ENCODE measurements at places on chromosomes 2 and 18. TPM values are rescaled to one million over a fixed set of nuclear protein-coding genes. Genes with fewer than 3 reads are reported as not detected.
A peak's percentile ranks its signal among the peaks of the same experiment; 100 is the strongest.

The TMEM150A gene
- total RNA-seq: 5.3 TPM

The UGT1A4 gene
- total RNA-seq: not detected

DNA sequence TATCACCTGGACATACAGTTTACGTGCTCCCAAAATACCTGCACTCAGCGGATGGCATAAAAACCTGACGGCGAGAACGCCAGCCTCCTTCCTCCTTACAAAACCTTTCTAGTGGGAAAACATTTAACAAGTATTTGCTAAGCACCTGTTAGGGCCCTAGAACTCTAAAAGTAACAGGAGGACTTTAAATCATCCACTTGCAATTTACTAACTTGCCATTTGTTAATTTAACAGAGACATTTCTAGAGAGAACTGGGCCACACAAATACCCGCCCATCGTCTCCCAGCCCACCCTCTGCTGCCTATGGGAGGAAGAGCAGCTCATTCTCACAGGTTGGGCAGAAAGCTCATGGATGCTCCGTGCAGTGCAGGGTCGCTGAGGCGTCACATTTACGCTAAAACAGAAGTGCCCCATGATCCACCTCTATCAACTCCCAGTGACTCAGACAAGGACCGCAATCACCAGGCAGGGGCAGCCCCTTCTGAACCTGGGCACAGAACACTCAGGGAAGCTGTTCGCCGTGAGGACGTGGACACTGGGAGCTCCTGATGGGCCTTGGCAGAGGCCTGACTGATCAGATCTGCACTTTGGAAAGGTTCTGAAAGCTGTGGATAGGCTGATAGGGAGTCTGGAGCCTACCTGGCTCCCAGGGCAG is 106.9 kb downstream of the HDAC4 start:
- DNase-seq: peak; percentile 41

DNA sequence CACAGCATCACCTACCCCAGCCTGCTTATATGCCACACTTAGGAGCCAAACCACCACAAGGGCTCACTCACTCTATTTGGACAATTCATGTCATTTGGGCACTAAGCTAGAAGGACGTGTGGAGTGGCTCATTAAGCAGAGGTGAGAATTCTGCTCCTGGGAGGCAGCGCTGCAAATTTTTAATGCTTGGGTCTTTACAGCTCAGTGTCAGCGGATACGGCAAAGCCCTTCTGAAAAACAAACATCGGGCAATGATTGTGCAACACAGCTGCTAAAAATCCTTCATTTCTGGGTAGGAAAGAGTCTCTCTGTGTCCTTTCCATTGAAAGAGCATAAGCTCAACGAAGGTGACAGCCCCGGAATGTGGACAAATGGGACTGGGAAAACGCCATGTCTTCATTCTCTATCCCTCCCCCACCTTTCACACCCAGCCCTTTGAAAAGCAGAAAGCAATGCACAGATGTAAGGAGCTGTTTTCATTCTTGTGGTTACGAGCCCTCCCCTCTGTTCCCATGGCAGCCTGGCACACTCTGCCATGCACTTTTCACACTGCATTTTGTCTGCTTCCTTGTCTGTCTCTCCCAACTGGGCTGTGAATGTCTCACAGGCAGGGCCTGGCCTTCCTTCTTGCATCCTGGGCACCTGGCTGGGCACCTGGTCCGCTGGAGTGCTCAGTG is 16.0 kb downstream of the TMEM177 start:
- no peak for DNase-seq

GRCh38 chr2:28972778-28973335 is 8.2 kb upstream of the TOGARAM2 start:
- DNase-seq: no peak

GRCh38 chr2:157815421-157815820 is 60.7 kb downstream of the ACVR1 start:
- no peak for DNase-seq

DNA sequence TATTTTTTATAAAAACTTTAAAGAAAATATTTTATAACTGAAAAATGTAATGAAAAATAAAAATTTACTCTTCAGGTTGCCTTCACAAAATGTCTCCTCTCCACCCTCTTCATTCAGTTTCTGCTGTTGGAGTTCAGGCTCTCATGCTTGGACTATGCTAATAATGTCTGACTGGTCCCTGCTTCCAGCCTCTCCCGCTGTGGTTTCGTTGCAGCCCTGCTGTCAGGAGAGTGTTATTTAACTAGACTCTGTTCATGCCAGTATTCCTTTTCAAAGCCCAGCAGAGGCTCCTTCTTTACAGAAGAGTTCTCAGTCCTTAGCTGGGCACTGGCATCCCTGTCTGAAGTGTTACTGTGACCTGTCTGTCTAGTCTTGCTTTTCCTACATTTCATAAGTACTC is 40.4 kb downstream of the CLIP4 start:
- DNase-seq: no peak

The GBX2 gene
- total RNA-seq: not detected

DNA sequence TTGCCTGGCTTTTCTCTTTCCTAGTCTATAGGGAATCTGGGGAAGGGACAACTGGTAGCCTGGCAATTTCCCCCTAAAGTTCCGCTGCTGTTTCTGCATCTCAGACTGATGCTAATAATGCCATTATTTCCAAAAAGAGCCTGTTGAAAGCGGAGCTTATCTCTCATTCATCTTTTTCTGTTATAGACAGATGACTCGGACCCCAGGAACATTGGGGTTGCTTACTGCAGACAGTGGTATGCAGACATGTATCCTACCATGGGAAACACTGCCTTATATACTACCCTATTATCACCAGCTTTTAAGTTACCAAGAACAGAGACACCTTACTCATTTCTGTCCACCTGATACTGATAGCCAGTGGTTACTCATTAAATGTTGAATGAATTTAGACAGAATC is 15.3 kb downstream of the ETAA1 start:
- no peak for DNase-seq

GRCh38 chr2:32688541-32688940 is 60.7 kb downstream of the TTC27 start:
- no peak for DNase-seq

DNA sequence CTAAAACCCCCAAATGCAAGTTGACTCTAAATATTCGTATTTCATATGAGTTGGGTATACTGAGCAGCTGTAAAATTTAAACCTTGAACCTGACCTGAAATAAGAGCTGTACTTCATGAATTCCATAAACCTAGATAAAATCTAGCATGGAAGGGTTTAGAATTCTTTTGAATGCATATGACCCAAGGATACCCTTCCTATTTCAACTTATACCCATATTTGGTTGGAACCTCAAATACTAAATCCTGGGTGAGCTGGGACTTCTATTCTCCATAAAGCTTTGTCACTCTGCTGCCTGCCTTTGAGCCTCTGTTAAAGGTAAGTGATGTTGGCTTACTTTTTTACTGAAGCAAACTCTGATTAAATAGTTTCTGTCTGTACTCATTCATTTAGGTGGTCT is 994.6 kb downstream of the SUCLG1 start:
- DNase-seq: no peak

The VAMP8 gene
- total RNA-seq: 128 TPM

The ADAM23 gene
- total RNA-seq: 1.7 TPM

GRCh38 chr18:3664563-3665178 is 214.7 kb downstream of the TGIF1 start:
- DNase-seq: no peak

The MAPK4 gene
- total RNA-seq: not detected
